ENCODE measurements at places on chromosomes 5 and 9. TPM values are rescaled to one million over a fixed set of nuclear protein-coding genes. Genes with fewer than 3 reads are reported as not detected.

Gene WHRN
- total RNA-seq = 9.1 TPM

Gene C5orf52
- not detected for total RNA-seq

Gene TNC
- total RNA-seq = 487 TPM

DNA sequence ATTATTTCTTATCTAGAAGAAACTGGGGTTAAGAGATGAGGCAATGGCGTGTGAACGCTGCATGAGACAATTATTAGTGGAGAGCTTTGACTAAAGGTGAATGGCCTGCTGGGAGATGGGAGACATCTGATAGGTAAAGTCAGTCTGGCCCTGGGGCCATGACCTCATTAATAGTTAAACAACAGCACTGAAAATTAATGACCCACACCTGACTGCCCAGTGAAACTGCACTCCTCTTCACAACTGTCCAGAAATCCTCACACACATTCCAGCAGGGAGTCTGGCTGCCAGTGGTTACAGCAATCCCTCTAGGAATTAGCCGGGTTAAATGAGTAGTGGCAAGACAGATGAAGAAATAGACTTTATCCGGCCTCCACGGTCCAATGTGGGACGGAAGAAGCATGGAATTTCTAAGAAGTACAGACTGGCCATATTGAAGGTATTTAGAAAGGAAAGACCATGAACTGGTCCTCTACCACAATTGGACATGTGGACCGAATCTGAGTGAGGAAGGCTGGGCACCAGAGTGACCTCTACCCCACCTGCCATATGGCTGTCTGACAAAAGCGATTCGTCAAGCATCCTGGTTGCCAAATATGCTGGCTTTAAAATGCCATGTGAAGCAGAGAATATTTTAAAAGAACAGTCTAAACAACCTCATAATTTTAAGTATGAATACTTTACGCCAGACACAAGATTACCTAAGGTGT, 138.4 kb downstream of the EFNA5 start:
- H3K27ac ChIP-seq = no peak overlapping the region
- H3K36me3 ChIP-seq = no peaks in the 10 kb centered on the region
- H3K27me3 ChIP-seq = no peaks in the 10 kb centered on the region
- DNase-seq = peak; percentile 89
- no peak overlapping the region for H3K4me3 ChIP-seq

GRCh38 chr9:33082538-33083326, 6.3 kb upstream of the SMU1 start:
- H3K27ac ChIP-seq = no peak overlapping the region
- H3K4me1 ChIP-seq = peaks cover 15% of the 10 kb centered on the region
- H3K27me3 ChIP-seq = no peaks in the 10 kb centered on the region
- H3K36me3 ChIP-seq = no peaks in the 10 kb centered on the region
- no peak overlapping the region for H3K4me3 ChIP-seq

All from esophagus muscularis mucosa (tissue), 4 donors.